ENCODE measurements at places on chromosomes 3 and 15.

GRCh38 chr3:72144773-72145505 is 360.0 kb upstream of the PROK2 start:
- DNase-seq: no peak

DNA sequence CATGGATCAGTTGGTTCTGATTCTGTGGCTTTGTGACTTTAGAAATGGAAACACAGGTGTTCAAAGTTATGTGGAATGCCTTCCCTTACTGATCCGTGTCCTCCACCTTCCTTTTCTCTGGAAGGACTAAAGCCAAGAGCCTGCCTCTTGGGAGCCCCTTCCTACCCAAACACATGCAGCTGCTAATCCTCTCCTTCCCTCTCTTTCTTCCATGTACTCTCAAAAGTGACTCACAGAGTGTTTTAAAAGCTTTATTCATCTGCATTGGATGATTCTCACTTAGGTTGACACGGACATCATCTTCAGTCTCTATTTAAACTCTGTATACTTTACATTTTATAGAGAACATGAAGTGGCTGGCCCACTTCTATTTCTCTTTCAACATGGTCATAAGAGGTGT is 856.5 kb upstream of the ARPP21 start:
- DNase-seq: no peak

GRCh38 chr15:44296625-44297524 is 8.4 kb downstream of the GOLM2 start:
- no peak for DNase-seq

DNA sequence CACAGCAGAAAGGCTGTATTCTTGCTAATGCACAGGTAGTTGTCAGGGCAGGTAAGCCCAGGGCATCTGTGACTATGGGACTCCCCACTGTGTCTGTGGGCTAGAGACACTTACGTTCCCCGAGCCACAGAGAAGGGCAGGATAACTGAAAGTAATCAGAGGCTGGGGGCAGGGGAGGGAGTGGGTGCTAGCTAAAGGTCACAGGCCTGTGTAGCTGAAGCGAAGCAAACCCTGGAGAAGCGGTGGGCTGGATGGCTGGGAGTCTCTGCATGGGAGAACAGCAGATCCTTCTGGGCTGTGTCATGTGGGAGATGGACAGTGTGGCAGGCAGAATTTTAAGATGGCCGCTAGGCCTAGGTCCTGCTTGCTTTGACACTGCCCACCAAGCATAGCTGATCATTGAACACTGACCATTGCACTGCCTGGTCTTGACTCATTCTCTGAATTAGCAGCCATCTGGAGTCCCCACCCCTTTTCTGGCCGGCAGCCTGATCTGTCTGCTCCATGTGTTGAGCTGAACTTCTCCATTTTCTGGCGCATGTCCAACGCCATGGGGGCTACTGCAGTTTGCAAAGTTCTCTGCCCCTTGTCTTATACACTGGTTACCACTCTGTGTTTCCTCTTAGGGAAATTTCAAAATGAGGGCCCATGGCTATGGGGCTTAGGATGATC is 110.0 kb downstream of the DGKG start:
- DNase-seq: no peak

GRCh38 chr3:86547692-86548091 is 443.3 kb downstream of the VGLL3 start:
- DNase-seq: peak; percentile 15

GRCh38 chr3:192373586-192373985 is 353.8 kb downstream of the FGF12 start:
- no peak for DNase-seq

DNA sequence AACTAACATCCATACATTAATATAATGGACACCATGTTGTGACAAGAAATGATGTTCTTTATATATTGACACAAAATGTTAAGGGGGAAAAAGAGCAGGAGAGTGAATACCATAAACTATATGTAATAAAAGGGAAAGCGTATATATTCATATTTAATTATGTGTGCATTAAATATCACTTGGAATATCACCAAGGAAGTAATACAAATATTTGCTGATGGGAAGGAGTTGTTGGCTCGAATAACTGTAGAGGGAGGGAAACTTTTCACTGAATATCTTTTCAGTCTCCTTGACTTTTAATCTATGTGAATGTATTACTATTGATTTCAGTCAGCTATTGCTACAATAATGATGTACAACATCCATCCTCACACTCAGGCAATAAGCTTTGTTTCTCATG is 167.0 kb upstream of the DPH6 start:
- DNase-seq: no peak

- DNase-seq: no peak
These were observed 142.9 kb downstream of the ATG7 start for GRCh38 chr3:11415099-11415498.

- DNase-seq: no peak
These were observed 112.5 kb downstream of the TIGIT start for GRCh38 chr3:114406286-114406685.

DNA sequence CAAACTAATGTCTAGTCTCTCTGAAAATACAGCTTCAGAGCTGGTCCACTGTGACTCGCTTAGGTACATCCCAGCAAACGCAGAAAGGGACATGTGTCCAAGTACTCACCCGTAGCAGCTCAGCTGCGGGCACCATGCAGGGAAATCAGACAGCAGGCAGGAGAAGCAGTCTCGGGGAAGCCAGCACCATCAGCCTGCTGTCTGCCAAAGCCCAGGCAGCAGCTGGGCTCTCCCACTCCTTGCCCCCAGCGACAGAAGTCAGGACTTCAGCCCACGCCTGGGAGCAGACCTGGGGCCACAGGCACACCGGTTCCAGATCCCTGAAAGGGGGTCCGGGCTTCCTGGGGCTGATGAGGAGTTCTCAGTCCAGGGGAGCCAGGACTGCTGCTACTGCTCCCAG is 34.9 kb downstream of the SEMA5B start:
- no peak for DNase-seq

- no peak for DNase-seq
These were observed 18.9 kb upstream of the ALCAM start for GRCh38 chr3:105347625-105348302.

GRCh38 chr3:23976555-23976954 is 31.5 kb downstream of the NR1D2 start:
- no peak for DNase-seq

- DNase-seq: no peak
These were observed 59.8 kb downstream of the ZNF860 start for GRCh38 chr3:32041316-32041715.

DNA sequence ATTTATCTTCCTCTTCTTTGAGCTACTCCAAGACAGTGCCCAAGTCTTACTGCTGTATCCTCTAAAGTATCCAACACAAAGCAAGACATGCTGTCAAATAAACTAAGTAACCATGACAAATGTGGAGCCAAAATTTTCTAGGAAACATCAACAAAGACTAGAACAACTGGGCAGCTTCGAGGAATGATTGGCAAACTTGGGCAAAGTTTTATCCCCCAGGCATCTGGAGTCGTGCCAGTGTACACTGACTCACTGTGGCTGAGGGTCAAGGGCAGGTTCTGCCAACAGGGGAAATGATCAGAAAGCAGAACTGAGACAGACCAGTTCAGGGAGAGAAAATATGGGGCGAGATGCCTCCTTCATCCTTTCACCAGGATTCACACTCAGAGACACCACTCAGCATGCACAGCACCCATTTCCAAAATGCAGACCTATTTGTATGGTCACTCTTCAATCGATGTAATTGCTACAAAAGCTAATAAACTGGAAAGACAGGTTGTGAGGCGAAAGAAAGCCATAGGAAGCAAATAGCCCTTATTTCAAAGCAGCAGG is 65.8 kb downstream of the MB21D2 start:
- DNase-seq: no peak

DNA sequence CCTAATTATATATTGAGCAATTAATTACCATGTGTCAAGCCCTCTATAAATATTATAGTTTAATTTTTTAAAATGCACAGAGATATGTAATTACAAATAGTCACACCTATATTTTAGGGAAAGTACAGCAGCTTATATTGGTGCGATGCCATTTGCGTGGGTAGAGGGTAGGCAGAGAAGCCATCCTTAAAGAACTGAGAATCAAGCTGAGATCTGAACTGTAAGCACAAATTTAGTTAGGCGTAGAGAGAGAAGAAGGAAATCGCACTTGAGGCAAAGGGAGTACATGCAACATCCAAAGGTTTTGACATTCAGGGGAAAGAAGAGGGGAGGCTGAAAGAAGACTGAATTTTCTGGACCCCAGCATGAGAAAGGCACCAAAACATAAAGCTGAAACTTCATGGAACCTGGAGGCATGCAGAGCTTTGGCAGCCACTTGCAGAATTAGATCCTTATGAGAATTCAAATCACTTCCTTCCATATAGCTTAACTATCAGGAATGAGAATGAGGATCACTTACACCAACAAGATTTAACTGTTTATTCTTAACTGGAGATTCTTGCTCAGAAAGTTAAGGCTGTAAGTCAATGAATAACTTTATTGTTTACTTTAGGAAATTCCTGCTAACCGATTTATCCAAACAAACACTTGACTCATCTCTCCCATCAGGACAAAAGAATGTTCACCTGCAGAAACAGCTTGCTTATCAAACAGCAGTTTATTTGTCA is 114.3 kb downstream of the TGFBR2 start:
- no peak for DNase-seq

DNA sequence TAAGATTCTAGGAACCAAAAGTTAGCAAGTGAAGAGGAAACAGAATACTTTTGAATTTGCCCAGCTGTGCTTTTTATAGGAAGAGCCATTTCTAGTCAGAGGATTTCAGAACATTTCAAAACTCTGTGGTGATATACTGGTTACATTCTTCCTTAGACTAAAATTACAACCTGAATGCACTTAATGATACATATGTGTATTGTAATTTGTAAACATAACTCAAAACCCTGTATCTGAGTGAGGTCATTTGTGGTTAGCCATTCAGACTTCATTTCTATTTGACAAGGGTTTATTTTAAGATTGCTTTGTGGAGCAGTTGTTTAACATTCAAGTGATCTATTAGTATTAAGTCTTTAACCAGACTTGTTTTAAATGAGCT is 59.4 kb upstream of the TRIM71 start:
- no peak for DNase-seq

- peak; percentile 89 for DNase-seq
These were observed 33.9 kb downstream of the MYO5C start for GRCh38 chr15:52261498-52262242.

DNA sequence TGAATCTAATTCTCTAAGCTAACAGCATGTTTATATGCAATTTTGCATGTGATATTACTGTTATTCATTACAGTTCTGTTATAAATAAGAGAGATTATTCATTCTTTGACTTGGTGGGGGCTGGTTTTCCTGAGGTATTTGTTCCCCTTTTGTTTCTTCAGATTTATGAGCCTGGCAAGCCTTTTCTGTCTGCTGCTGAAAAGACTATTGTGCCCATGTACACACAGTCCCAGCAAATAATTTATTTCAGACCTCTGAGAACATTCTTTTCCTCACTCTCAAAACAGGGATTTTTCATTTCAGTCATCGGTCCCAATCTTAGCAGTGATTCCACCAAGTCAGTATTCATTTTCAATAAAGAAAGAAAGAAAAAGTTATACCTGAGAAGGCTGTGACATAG is 716.8 kb downstream of the NSUN3 start:
- no peak for DNase-seq

- peak; percentile 53 for DNase-seq
These were observed 7.7 kb downstream of the CRABP1 start for GRCh38 chr15:78347586-78348543.

GRCh38 chr15:92819278-92820235 is 80.6 kb upstream of the CHD2 start:
- no peak for DNase-seq

DNA sequence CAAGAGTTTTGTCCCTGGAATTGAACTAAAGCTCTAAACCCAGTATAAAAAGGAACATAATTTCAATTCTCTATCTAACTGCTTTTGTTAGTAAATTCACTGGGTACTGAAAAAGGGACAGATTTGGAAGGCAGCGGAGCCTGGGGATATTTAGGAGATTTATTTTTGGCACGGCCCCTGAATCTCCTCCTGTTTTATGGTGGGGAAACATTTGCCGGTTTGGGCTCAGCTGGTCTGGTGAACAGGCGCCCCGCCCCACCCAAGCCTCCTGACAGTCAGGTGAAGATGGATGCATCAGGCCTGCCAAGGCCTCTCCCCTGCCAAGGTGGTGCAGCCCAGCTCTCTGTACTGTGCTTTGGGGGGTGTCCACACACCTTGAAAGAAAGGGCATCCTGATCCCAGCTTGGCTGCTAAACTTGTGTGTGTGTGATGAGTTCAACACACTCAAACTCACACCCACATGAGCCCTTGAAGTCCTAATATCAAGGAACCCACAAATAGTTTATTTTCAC is 46.3 kb downstream of the EBLN2 start:
- no peak for DNase-seq

DNA sequence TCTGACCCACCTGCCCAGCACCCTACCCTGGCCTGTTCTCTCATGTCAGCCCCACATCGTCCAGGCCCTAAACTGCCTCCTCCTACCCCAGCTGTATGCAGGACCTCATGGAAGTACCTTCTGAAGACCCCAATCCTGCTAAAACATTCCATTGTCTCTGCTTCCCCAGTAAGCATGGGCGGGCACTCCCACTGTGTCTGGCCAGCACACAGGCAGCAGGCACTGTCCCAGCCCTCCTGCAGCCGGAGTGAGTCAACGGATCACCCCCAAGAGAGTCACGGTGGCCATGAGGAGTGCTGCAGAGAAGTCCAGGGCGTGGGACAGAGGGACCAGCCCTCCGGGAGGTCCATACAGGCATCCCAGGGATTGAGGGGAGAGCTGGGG is 36.4 kb upstream of the SLCO2A1 start:
- no peak for DNase-seq

DNA sequence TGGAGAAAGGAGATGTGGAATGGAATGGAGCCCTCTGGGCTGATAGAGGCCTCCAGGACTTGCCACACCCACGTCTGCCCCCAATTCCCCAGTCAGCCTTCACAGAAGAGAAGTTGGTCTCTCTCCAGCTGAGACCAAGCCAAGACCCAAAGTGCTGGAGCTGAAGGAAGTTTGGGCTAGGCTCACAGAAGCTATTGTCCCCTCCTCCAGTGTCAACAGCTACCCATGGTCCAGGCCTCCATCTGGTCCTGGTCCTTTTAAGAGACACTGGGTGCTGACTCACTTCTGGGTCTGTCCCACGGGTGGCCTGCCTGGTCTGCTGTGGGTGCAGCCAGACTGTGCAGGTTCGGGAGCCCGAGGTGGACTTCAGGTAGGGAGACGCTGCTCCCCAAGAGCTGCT is 179.8 kb downstream of the APBA2 start:
- no peak for DNase-seq

DNA sequence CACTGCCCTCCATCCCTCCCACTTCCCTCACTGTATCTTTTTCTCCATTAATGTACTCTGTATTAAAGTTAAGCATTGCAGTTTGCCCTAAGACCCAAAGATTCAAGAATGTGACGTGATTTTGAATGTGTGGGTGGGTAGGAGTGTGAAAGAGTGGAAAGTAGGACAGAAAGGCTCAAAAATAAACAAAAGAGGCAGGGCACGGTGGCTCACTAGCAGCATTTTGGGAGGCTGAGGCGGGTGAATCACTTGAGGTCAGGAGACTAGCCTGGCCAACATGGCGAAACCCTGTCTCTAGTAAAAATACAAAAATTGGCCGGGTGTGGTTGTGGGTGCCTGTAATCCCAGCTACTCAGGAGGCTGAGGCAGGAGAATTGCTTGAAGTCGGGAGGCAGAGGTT is 18.4 kb downstream of the TFRC start:
- no peak for DNase-seq

GRCh38 chr3:183592821-183593220 is 37.3 kb upstream of the KLHL6 start:
- DNase-seq: no peak

- DNase-seq: no peak
These were observed 407.1 kb upstream of the CFAP20DC start for GRCh38 chr3:59456852-59457485.
